Head of caudate nucleus (tissue), 42 donors: ENCODE measurements at places on chromosomes 2 and 18.

DNA sequence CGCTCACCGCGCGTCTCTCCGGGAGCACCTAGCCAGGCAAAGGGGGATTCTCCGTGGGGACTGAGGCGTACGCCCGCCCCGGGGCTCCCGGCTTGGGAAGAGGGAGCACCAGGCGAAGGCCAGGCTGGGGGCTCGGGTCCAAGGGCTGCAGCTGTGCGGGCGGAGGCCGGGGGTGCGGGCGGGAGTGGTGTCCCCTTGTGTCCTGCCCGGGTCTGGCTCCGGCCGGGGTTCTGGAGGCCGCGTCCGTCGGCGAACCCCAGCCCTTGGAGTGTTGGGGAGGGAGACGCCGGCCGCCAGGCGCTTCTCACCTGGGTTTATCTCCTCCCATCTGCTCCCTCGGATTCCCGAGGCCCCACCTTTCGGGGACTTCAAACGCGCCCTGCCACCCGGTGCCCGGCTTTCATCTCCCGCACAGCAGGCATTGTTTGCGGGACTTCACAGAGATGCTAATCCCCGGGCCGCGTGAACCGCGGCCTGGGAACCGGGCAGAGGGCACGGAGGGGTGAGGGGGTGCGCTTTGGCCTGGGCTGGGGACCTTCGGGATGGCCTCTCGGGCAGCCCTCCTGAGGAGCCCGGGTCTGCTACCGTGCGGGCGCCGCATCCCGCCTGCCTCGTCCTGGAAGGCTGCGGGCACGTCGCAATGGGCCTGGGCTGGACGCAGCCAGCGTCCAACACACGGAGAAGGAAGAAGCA, 5.0 kb upstream of the GBX2 start:
- no peak for DNase-seq

GRCh38 chr2:126963390-126963789, 64.7 kb downstream of the TEX51 start:
- peak; percentile 50 for DNase-seq

GRCh38 chr2:215874418-215874817, 138.9 kb downstream of the MREG start:
- DNase-seq, result no peak

GRCh38 chr2:238553159-238553558, 126.4 kb downstream of the ASB1 start:
- no peak for DNase-seq

- peak; percentile 32 for DNase-seq
These were observed 22.2 kb upstream of the TMEM87B start for GRCh38 chr2:112032689-112033465.

- no peak for DNase-seq
These were observed 10.2 kb downstream of the ASB18 start for GRCh38 chr2:236254001-236254400.

DNA sequence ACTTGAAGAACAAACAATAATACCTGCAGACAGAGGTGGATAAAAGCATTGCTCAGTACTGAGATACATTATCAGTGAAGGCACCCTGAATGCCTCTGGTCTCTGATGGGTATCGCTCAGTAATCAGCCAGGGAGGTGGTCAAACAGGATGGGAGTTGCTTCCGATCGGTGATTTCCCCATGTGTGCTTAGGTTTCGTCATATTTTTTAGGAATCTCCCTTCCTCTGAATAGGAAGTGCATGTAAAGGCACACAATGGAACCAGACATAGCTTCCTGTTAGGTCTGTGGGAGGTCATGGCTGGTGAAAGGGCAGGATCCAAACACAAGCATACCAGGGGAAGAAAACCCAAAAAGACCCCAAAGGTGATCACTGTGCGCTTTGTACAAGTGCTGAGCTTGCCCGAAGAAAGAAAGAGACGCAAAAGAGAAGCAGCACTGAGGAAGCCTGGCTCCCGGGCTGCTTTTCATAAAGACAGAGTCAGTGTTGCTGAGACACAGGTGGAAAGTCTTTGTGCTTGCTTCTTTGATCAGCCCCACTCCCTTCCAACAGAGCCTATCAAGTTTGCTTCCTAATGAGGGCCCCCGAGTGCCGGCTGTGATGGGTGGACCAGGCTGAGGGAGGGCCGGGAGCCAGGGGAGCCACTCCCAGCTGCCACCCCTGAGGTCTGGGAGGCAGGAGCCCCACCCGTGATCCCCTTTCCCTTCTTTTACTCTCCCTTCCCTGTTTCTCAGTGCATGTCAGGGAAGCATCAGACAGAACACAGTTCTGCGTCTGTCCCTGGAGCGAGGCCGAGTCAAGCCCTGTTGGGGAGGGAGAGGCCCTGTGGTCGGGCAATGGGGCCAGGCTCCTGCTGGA, 138.2 kb downstream of the SH3RF3 start:
- no peak for DNase-seq

- DNase-seq, result no peak
These were observed 158.1 kb downstream of the DDX1 start for GRCh38 chr2:15749460-15750432.

- no peak for DNase-seq
These were observed 1.3 kb downstream of the CEP68 start for GRCh38 chr2:65057391-65058052.

- DNase-seq, result peak; percentile 34
These were observed 11.6 kb downstream of the TRPM8 start for GRCh38 chr2:233928594-233929351.

DNA sequence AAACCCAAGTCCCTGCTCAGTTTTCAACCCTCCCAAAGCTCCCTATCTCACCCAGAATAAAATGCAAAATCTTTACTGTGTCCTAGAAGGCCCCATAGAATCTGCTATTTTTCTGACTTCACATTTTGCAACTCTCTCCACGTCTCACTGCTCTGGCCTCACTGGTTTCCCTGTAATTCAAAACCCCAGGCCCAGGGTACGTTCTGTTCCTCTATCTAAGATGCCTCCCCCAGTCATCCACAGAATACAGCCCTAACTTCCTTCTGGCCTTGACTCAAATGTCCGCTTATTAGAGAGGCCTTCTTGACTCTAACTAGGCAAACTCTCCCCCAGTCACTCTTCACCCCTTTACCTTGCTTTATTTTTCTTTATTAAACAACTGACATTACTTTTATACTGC, 42.0 kb downstream of the FAM161A start:
- DNase-seq, result no peak

GRCh38 chr2:145304501-145304900, 784.6 kb upstream of the ZEB2 start:
- no peak for DNase-seq

DNA sequence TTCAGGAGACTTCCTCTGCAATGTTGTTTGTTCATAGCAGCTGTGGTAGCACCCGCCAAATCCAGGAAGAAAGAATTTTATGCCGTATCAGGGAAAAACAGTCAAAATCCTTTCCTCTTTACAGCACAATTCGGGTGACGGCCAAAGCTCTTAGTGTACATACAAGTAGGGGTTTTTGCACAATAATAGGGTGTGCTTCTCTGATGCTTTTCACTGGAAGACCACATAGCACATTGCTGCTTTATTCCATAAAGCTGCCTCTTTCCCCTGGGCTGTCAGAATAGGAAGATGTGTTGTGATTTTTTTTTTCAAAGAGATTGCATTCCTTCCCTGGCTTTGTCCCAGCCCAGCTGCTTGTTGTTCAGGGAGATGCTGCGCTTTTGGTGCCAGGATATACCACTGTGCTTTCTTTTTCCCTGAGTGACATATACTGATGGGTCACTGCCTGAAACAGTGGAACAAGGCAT, 27.2 kb upstream of the LANCL1 start:
- DNase-seq, result peak; percentile 93

- no peak for DNase-seq
These were observed 14.1 kb upstream of the CNNM3 start for GRCh38 chr2:96801786-96802595.

DNA sequence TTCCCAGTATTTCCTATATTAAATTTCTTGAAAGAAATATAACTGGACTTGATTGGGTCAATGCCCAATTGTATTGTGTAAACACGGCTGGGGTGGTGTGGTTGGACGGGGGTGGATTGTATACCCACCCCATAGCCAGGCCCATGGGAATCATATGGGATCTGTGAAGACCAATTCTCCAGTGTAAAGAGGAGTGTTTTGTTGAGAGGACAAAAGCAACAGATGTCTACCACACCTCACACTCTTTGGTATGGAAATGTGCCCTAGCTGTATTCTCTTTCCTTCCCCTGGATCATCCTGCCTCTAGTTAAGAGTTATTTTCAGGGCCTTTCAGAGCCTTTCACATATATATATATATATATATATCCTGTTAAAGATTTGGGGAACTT, 57.5 kb upstream of the TGIF1 start:
- no peak for DNase-seq

GRCh38 chr2:217928324-217929181, 74.2 kb downstream of the TNS1 start:
- no peak for DNase-seq

GRCh38 chr2:121386102-121386501, 101.1 kb upstream of the TFCP2L1 start:
- no peak for DNase-seq

DNA sequence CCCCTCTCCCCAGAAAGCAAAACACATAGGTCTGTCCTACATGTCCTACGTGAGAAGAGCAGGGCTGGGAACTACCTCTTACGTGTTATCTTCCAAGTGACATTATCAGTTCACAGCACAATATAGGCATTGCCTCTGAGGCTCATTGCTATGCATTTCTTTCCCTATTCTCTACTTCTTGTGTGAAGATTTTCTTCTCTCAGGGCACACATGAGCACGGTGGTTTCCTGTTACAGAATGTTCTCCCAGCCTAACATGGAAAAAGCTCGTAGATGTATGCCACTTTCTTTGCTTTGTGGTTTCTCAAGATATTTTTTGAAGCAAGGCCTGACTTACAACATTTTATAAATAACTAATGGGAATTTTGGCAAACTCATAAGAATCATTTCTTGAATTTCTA, 19.4 kb upstream of the DSC3 start:
- DNase-seq, result no peak

DNA sequence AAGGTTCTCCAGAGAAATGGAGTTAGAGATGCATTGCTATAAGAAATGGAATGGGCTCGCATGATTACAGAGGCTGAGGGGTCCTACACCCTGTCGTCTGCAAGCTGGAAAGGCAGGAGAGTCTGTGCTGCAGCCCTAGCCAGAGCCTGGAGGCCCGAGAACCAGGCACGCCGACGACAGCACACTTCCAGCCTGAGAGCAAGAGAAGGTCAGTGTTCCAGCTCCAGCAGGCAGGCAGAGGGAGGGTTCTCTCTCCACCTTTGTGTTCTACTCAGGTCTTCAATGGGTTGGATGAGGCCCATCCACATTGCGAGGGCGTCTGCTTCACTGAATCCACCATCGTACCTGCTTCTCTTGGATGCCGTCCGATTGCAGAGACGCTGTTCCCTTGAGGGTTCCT, 177.6 kb upstream of the HDAC4 start:
- no peak for DNase-seq

DNA sequence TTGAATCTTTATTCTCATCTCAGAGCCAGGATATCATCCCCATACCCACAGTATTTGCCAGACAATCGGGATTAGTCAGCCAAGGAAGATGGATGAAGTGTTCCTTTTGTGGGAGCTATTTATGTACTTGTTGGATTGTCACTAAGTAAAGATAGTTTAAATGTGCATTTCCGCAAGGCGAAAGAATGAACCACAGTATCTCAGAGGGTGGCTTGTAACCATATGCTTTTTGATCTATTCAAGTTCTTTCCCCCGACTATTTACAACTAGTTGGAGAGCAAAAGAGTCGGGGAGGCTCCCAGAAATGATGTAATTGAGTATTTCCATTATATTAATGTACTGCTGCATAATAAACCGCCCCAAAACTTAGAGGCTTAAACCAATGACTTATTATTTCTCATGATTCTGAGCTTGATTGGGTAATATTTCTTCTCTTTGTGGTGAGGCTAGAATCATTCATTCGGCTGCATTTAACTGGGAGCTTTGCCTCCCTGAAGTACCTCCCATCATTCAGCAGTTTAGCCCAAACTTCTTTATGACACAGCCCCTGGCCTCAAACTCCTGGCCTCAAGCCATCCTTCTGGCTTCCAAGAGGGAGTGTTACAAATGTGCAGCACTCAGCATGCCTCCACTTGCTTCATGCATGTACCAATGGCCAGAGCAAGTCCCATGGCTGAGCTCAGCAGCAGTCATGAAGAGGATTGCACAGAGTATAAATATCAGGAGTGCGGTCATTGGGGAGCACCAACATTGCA, 423.7 kb downstream of the METTL4 start:
- DNase-seq, result no peak

GRCh38 chr2:5007596-5007995, 684.6 kb upstream of the SOX11 start:
- no peak for DNase-seq

GRCh38 chr2:19673213-19673791, 228.5 kb downstream of the TTC32 start:
- DNase-seq, result no peak

DNA sequence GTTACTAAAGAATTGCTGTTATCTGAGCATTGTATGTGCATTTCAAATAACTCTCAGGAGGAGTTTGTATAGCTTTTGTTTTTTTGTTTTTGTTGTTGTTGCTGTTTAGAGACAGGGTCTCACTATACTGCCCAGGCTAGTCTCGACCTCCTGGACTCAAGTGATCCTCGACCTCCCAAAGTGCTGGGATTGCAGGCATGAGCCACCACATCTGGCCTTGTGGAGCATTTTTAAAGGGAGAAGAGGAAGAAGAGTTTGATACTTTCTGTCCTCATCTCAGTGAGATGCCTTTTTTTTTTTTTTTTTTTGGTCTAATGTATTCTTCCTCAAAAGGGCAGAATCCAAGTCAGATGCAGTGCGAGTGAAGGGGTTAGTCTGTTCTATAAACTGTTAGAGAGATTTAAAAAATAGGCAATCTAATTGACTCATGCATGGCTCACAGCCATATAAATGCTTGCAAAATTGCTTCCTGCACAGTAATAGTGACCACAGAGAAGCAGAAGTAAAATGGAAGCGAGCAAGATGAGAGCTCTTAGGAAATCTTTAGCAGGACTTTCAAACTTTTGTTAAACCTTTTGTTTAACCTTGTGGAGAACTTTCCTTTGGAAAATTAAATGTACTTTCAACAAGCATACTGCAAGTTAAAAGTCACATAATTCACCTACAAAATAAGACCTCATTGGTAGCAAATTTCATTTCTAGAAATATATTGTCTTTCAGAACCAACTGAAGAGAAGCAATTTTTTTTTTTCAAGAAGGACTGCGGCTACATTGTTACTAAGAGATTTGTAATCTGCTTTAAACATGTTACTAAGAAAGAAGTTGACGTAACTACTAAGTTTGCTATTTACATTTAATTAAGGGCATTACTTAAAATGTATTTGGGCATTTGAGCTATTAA, 52.3 kb upstream of the ROCK1 start:
- no peak for DNase-seq

- peak; percentile 26 for DNase-seq
These were observed 142.0 kb upstream of the UNC80 start for GRCh38 chr2:209629597-209629996.

GRCh38 chr2:184363213-184363612, 235.1 kb upstream of the ZNF804A start:
- DNase-seq, result no peak

GRCh38 chr2:209260281-209260680, 163.6 kb upstream of the MAP2 start:
- no peak for DNase-seq

- DNase-seq, result no peak
These were observed 24.6 kb downstream of the TRIB2 start for GRCh38 chr2:12741380-12741779.
